OCI-LY7 (cell line): ENCODE measurements at places on chromosomes 1 and 21.
A peak's percentile ranks its signal among the peaks of the same experiment; 100 is the strongest.

DNA sequence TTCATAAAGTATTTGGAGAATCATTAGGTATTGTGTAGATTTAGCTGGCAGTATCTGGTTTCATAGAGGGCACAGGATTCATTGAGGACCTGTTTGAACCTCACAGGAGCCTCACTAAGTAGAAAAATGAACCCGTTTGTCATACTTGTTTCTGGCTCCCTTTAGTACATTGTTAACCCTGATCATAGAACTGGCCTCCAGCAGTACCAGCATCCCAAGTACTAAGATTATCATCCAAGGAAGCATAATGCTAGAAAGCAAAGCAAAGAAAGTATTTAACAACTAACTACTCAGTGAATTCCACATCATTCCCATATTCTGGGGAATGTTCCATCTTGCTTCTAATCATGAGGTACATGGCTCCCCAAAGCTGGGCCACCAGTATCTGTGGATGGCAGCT, 54.9 kb downstream of the IVNS1ABP start:
- no peak for DNase-seq

DNA sequence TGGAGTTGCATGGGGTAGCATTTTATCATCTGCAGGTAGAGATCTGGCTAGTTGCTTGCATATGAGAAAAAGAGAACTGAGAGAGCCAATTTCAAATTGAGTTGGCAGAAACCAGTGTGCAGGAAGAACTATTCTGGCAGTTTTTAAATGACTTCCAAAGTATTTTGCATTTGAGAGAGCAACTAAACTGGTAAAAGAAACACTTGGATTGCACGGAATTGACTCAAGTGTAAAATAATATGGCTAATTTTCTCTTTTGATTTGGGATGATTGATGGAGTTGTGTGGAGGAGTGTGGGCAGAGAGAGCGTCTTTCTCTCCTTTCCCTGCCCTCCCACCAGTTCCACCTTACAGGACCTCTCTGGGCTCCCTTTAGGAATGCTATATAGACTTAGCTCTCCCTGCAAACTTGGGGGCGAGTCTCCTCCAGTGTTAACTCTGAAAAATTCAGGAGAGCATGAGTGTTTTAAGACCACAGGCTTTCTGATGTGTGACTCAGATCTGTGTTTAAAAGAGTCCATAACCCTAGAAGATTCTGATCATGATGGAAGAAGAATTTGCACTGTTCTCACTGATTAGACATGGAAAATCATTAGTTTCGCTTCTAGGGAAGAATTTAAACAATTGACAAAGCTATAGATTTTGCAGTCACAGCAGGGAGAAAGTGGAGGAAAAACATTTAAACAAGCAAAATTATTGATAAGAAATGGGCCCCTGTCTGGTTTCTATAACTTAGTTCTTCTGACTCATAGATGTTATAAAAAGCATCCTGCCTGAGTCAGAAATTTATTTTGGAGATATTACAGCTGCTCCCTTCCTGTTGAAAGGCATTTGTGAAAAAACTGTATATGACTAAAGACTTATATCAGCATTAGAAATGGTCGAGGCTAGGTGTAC, 24.9 kb upstream of the CTBS start:
- peak; percentile 15 for DNase-seq

- no peak for DNase-seq
These were observed 136.6 kb upstream of the IVNS1ABP start for GRCh38 chr1:185453496-185454192.

GRCh38 chr1:99228153-99228552, 36.1 kb upstream of the PLPPR4 start:
- DNase-seq = no peak

- DNase-seq = no peak
These were observed 406.6 kb upstream of the CAMK1G start for GRCh38 chr1:209176866-209177430.

DNA sequence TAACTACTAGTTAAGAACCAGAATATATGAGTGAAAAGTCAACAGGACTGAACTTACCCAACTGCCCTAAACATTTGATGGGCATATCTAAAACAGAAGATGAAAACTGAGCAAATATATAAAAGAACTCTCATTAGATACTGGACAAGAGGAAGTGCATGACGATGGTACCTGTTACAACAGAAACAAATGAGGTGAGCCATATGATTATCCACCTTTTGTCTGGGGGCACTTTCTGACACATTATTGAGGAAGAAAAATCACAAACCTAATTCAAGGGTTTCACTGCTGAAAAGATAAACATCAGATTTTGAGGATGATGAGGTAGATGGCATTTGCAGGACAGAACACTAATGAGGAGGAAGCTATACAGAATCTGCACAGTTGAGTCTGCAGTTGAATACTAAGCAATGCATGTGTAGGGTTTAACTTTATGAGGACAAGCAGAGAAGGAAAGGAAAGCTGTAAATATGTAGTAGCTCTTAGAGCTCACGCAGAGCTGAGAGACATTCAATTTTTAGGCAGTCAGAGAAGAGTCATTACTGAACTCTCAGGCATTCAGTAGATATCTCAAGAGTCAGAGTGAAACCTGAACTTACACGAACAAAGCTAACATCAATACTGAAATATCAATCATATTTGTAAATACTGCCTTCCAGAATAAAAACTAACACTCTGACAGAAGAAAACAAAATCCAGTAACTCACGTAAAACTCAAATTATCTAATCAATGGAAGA, 262.1 kb downstream of the AKT3 start:
- DNase-seq = no peak

- DNase-seq = no peak
These were observed 818 bp downstream of the FHL3 start for GRCh38 chr1:38004284-38005108.

DNA sequence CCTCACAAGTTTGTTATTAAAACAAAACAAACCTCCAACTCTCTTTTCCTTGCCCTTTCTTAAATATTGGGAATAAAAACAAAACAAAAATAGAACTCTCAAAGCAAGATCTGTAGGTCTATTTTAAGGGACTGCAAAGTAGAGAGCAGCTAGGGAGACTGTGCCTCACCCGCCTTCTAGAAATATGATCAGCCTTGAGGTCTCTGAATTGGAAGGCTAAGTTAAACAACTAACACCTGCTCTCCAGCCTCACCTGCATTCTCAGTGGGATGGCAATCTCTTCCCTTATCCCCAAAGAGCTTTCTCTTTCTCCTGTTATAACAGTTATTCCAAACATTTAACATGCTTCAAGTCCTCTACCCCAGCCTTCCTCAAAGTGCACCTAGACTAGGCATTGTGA, 75.5 kb upstream of the TNR start:
- no peak for DNase-seq

- DNase-seq = peak; percentile 49
These were observed 31.9 kb downstream of the MROH9 start for GRCh38 chr1:170967042-170967910.

GRCh38 chr1:27395441-27396195, 3.2 kb downstream of the GPR3 start:
- DNase-seq = peak; percentile 89

DNA sequence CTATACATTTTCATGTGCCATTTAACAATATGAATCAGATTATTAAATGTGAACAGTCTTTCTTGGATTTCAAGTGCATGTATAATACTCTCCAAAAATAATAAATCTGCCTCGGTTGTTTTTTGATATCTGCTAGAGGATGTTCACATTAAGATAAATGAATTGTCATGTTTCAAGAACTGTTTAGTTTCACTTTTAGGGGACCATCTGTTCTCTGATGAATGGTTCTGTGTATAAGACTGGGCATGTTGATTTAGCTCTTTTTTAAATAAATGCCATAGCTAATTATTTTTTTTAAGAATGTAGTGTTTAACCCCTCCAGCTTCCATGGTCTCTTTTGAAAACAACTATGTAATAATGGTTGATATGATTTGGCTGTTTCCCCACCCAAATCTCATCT, 1245.1 kb upstream of the ADGRL4 start:
- DNase-seq = no peak

DNA sequence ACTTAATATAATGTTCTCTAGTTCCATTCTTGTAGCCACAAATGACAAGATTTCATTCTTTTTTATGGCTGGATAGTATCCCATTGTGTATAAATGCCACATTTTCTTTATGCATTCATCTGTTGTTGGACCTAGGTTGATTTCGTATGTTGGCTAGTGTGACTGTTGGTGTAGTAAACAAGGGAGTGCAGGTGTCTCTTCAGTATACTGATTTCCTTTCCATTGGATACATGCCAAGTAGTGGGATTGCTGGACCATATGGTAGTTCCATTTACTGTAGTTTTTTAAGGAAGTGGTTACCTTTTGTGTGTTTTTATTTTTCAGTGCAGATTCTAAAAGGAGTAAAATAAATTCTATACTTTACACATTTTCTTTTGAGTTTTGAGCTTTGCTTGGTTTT, 5.7 kb downstream of the PARK7 start:
- DNase-seq = no peak

DNA sequence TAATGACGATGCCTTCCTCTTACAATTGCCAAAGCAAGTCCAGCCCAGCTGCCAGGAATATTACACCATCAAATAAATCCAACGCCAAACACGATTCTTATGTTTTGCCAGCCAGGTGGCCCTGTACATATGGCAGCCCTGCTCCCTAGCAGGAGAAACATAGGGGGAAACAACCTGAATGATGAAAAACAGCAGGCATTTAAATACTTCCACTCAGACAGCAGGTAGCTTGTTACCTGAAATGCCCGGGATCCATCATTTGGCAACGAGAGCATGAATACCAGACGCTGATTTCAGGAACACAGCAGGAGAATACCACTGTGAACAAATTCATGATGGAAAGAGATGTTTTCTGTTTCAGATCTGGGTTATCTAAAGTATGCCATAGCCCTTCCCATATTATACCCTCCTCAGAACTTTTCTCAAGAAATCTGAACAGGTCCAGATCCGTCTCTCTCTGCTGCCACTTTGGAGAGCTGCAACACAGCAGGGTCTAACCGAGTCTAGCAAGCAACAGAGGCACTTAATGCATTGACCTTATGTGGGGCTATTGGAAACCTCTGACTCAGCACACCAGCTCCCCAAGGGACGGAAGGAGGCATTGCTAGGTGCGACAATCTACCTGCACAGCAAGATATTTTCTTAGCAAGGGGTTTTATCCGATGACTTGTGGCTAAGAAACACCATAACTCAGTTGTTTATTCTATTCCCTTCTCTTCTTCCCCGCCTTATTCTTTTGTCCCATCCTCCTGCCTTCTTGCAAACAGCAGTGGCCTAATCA, 166.3 kb downstream of the BARHL2 start:
- no peak for DNase-seq

- no peak for DNase-seq
These were observed 3.7 kb downstream of the ATP1B1 start for GRCh38 chr1:169110236-169110635.

DNA sequence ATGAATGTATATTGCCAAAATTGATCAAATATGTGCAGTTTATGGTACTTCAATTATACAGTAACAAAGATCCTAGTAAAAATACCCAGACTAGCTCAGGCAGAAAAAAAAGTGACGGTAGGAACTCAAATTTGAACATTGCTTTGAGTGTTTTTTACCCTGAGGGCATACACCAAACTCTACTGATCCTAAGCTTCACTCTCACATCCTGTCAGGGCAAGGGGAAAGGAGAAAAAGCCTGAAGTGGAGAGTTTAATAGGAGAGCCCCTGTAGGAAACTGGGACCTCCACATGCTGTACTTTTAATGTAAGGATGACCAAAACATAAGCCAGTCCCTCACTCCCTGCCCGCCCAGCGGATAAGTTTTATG, 59.8 kb upstream of the GNG12 start:
- DNase-seq = no peak

GRCh38 chr1:227942716-227943261, 4.9 kb downstream of the WNT9A start:
- no peak for DNase-seq
